ENCODE measurements at places on chromosomes 3 and 15.

GRCh38 chr15:89993349-89993748, 7.8 kb upstream of the ZNF710 start:
- DNase-seq: peak; percentile 51

DNA sequence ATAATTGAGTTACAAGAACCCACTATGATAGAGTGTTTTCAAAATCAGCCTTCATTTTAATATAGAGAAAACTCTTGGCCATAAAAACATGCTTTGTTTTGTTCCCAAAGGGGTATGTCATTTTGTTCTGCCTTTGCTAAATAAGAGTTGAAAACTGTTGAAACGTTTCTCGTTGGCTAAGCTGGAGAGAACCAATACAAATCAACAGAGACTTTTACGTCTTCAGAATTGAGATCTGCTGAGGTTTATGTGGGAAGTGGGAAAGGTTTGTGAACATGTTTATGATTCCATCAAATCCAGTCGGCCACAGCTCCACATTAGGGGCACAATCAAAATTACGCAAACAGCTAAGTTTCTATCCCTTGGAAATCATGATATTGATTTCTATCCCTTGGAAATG, 102.0 kb downstream of the IGF2BP2 start:
- no peak for DNase-seq

- no peak for DNase-seq
These were observed 369.2 kb downstream of the NSUN3 start for GRCh38 chr3:94431876-94432570.

GRCh38 chr3:100706365-100706764, 2.9 kb upstream of the TFG start:
- DNase-seq: peak; percentile 27

GRCh38 chr3:14775011-14775410, 43.8 kb upstream of the FGD5 start:
- no peak for DNase-seq

DNA sequence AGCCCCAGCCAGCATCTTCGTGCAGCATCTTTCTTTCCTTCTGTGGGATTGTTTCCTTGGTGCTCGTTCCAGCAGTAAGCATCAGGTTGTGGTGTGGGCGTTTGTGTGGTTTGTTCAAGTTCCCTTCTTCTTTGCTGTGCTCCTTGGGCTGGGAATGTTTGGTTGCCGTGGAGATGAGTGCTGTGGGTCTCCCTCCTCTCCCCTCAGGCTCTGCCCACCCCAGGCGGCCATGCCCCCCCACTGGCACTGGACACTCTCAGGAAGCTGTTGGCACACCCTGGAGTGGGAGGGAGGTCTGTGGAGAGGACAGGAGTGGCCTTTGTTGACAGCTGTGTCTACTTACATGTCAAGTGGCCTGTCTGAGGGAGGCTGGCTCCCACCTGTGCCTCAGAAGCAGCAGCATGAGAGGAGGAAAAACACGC, 46.5 kb upstream of the SACM1L start:
- no peak for DNase-seq

DNA sequence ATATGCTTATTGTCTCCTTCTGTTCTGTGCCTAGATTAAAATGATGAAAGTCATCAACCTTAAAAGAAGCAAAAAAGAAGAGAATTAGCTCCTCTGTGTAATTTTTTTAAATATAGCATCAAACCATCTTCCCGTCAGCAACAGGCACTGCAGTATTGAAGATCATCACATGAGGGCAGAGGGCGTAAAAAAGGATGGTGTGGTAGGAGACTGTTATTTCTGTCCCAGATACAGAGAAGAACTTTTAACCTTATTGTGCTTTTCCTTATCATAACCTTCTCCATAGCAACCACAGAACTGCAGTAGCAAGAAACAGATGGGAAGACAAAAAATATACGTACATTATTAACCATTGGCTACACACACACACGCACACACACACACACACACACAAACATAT, 88.8 kb downstream of the IGSF11 start:
- no peak for DNase-seq

- no peak for DNase-seq
These were observed 22.2 kb upstream of the RHO start for GRCh38 chr3:129506231-129506742.

- DNase-seq: peak; percentile 86
These were observed 284.9 kb upstream of the TBC1D5 start for GRCh38 chr3:18027161-18027939.

DNA sequence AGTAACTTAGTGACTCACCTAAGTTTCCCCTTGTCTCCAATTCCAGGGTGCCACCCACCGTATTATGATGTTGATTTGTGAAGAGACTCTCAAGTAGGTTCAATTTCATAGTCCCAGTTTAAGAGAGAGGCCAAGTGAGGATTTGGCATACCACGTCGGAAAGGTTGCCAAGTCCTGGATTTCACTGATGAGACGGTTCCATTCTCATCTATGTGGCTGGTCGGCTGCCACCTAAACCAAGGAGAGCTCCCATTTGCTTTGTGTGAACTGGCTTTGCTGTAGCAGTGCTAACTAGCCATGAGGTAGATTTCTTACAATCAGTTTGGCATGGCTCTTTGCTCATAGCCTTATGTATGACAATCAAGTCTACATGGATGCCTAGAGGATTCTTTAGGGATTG, 653.6 kb downstream of the NLGN1 start:
- DNase-seq: no peak
